Putamen (tissue), 1 donor: ENCODE measurements at places on chromosomes 12 and 14.
A peak's percentile ranks its signal among the peaks of the same experiment; 100 is the strongest.

- DNase-seq = no peak
Measured at GRCh38 chr12:110742096-110742717, 484 bp downstream of the PPP1CC start.

- no peak for DNase-seq
Measured at GRCh38 chr12:5512601-5512970, 80.7 kb downstream of the NTF3 start.

DNA sequence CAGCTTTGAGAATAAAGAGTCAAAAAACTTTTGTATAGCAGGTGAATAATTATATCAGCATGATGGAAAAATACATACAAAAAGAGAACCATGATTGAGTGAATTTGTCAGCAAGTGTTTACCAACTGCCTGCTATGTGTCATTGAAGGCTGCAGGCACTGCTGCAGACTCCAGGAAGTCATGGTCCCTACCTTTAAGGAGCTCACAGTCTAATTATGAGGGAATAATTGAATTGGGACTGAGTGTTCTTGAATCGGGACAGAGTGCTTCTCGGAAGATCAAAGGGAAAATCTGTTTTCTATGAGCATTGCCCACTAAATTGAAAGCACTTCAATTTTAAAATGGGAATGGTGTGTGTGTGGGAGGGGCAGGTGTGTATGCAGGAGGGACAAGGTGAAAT lies 9.5 kb downstream of the OR10AD1 start:
- DNase-seq = no peak

GRCh38 chr14:60495946-60496345 lies 10.1 kb upstream of the C14orf39 start:
- no peak for DNase-seq

GRCh38 chr14:105856676-105857219 lies 330.4 kb downstream of the TMEM121 start:
- DNase-seq = no peak

DNA sequence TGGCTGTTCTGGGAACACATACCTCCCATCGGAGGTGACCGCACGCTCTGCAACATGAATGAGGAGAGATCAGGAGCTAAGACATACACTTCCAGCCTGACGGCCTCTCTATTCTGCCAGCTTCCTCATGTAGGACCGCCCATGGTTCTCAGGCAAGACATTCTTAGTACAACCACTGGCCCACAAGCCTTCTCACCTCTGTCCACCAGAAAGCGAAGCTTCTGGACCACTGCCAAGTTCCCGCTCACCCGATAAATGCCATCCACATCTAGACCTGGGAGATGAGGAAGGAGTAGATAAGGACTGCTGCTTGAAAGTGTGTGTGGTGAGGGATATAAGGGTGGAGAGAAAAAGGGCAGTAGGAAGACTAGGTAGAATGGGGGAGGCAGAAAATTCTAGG lies 5.2 kb downstream of the ARHGAP9 start:
- no peak for DNase-seq

- no peak for DNase-seq
Measured at GRCh38 chr12:88017964-88018363, 11.2 kb downstream of the C12orf50 start.

- DNase-seq = no peak
Measured at GRCh38 chr12:127654383-127654985, 612.5 kb upstream of the TMEM132C start.

DNA sequence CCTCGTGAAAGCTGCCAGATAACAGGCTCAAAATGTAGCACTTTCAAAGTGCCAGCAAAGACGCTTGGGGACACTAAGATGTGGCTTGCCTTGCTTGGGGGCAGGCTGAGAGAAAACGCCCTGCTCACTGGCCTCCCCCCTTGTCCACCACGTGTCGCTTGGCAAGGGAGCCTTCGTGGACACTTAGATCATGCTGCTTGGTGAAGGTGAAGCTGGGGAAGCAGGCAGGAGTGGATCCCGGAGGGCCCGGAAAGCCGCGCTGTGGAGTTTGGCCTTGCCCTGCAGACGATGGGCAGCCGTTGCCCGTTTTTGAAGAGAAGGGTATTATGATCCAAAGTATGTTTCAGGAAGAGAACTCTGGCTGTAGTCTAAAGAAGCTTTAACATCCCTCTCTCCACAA lies 53.4 kb upstream of the BDKRB2 start:
- no peak for DNase-seq

GRCh38 chr12:99147130-99147529 lies 500.4 kb upstream of the GARIN6 start:
- no peak for DNase-seq

GRCh38 chr12:6607751-6608591 lies 792 bp upstream of the CHD4 start:
- DNase-seq = peak; percentile 84

GRCh38 chr14:93527203-93527607 lies 96.5 kb downstream of the UNC79 start:
- no peak for DNase-seq

DNA sequence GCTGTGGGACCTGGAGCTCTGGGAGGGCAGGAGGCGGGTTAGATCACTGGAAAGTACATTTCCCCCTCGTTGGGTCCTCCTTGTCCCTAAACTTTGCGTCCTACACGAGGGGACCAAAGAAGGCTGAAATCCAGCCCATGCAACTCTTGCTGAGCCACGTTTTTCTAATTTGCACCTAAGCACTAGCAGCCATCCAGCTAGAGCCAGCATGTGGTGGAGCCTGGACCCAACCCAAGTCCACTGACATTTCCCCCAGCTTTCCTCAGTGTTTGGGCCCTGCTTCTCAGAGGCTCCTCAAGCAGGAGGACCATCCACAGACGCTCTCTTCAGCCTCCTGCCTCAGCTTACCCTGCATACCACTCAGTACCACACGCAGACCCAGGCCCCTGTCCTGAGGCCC lies 49.7 kb downstream of the TSPAN11 start:
- DNase-seq = no peak

GRCh38 chr12:5438671-5439200 lies 6.8 kb downstream of the NTF3 start:
- DNase-seq = no peak

DNA sequence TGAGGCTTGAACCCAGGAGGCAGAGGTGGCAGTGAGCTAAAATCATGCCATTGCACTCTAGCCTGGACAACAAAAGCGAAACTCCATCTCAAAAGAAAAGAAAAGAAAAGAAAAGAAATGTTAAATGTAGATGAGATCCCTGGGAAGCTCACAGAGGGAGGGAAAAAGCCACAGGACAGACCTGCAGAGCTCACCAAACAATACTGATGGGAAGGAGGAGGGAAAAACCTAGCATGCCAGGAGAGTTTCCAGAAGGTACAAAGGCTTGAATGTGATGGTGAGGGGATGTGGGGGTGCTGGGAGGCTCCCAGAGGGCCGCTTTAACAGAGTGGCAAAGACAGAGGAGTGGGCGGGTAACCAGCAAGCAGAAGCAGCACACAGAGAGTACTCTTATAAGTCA lies 72.3 kb downstream of the PTPN21 start:
- no peak for DNase-seq

DNA sequence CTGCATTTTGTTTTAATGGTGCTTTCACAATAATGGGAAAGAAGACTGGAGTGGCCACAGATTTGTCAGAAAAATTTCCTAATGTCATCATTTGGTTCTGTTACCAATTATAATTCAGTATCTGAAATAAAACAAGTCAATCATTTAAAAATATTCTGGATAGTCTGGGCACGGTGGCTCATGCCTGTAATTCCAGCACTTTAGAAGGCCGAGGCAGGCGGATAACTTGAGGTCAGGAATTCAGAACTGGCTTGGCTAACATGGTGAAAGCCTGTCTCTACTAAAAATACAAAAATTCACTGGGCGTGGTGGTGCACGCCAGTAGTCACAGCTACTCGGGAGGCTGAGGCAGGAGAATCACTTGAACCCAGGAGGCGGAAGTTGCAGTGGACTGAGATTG lies 4.0 kb upstream of the LIMA1 start:
- DNase-seq = no peak

DNA sequence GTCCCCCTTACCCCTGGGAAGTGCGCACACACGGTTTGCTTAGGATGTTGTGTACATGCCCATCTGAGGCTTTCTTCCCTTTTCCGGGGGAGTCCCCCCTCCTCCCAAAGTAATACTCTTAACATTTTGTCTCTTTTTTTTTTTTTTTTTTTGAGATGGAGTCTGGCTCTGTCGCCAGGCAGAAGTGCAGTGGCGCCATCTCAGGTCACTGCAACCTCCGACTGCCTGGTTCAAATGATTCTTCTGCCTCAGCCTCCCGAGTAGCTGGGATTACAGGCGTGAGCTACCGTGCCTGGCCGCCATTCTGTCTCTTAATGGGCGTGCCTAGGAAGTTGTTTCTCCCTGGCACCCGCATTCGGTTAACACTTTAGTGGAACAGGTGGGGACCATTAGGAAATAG lies 4.5 kb upstream of the GMFB start:
- no peak for DNase-seq

GRCh38 chr14:35374263-35374712 lies 30.3 kb downstream of the NFKBIA start:
- no peak for DNase-seq

- no peak for DNase-seq
Measured at GRCh38 chr14:60350366-60350720, 101.3 kb downstream of the PPM1A start.

DNA sequence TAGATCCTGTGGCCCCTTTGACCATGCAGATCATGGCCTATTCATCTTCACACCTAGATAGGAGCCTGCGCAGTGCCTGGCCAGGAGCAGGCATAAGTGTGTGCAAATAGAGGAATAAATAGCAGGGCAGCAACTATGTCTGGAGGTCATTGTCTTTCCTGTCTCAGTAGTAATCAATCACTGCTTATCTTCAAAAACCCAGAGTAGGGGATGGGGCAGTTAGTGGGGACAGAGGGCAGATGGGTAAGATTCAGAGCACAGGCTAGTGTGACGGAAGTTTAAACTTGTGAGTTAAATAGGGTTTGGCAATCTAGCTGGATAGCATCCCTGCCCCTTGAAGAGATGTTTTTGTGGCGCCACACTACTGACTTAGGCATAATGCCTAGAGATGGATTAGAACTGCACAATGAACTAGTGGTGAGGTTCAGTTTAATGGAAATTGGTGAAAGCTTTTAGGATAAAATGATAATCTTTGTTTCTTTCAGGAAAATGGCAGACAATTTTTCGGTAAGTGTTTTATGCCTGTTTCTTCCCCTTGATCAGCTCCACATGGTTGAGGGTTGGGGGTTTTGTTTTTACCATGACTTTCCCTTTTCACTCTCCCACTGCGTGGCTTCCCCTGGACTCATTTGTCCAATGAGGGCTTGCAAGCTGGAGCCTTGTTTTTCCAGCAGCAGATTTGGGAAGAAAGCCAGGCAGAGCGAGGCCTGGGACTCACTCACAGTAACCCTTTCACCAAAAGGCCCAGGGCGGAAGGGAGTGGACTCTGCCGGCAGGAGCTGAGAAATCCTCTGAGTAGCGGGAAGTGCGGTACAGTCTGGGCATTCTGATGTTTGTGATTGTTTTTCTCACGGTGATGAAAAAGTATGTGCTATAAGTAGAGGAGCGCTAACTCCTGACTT lies 8.1 kb downstream of the LGALS3 start:
- DNase-seq = peak; percentile 70

- no peak for DNase-seq
Measured at GRCh38 chr12:4118601-4119156, 154.9 kb upstream of the CCND2 start.

DNA sequence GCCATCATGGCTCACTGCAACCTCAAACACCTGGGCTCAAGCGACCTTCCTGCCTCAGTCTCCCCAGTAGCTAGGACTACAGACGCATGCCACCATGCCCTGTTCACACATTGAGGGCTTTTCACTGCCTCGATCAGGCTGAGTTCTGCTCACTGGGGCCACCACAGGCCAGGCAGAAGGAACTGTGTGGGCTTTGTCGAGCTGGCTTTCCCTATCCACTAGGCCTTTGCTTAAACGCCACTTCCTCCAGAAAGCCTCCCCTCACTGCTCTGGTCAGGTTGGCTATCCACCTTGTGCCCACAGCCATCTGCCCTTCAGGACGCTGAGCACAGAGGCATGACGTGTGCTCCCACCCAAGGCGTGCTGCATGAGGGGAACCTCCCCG lies 45.2 kb downstream of the MLXIP start:
- no peak for DNase-seq

GRCh38 chr14:104687601-104688504 lies 1.6 kb upstream of the INF2 start:
- DNase-seq = no peak

GRCh38 chr12:115324949-115325593 lies 641.1 kb upstream of the TBX3 start:
- DNase-seq = no peak

DNA sequence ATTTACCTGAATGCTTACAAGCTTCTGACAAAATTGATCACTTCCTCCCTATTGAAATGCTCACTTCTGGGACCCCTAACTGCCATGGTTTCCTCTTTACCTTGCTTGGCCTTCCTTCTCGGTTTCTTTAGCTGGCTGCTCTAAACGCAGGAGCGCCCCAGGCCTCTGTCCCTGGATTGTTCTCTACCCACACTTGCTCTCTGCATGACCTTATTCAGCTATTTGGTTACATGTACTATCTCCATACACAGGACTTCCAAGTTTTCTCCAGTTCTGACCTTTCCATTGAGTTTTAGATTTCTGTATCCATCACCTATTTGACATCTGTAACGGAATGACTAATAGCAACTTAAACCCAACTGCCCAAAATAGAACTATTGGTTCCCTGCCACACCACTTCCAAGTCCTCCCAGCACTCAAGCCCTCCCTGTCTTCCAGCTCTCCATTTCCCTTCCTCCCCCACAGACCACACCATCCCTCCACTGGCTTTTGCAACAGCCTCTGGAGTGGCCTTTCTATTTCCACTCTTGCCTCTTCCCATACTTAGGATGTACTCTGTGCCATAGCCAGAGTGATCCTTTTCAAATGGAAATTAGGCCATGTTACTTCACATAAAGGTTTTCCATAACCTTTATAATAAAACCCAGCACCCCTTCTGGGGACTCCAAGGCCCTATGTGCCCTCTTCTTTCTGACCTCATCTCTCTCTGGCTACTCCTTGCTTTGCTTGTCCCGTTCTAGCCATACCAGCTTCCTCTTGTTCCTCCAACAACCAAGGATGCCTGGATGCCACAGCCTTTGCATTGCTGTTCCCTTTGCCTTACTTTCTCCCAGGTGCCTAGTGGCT lies 202.2 kb downstream of the AEBP2 start:
- no peak for DNase-seq

- DNase-seq = peak; percentile 22
Measured at GRCh38 chr12:98645572-98646067, 530 bp downstream of the APAF1 start.

DNA sequence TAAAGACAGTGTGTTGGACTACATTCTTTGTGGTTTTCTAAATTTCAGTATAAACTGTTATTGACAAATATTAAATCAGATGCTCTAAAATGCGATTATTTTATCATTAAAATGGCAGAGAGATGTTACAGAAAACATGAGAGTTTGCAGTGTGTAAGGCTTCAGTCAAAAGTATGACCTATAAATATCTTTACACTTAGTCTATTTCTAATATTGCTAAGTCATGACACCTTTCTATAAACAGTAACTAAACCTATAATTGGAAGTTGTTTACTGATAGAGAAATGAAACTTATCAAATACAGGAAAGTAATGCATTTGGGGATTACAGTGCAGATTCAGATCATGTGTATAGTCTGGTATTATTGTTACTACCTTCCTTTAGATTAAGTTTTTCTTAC lies 68.9 kb upstream of the YARS2 start:
- no peak for DNase-seq

- DNase-seq = no peak
Measured at GRCh38 chr14:74962493-74962892, 7.1 kb upstream of the PGF start.
